ENCODE measurements at places on chromosomes 1 and 21. TPM values are rescaled to one million over a fixed set of nuclear protein-coding genes. Genes with fewer than 3 reads are reported as not detected.

The CITED4 gene
- 3.2 TPM for total RNA-seq

The TSACC gene
- 0.44 TPM for total RNA-seq

The DISC1 gene
- total RNA-seq = 2.1 TPM

The CFHR3 gene
- not detected for total RNA-seq

The LDLRAP1 gene
- total RNA-seq = 12.7 TPM

The FBXO2 gene
- total RNA-seq = 0.66 TPM

The LRRC38 gene
- not detected for total RNA-seq

The KIAA0040 gene
- total RNA-seq = not detected

The TAS1R1 gene
- not detected for total RNA-seq

The CFHR4 gene
- not detected for total RNA-seq

The IQCC gene
- 1.9 TPM for total RNA-seq

The AMY1A gene
- total RNA-seq = not detected

The AMY1C gene
- not detected for total RNA-seq

The A3GALT2 gene
- total RNA-seq = not detected

The C1orf185 gene
- not detected for total RNA-seq

The PLPP3 gene
- total RNA-seq = 13.6 TPM

The DCDC2B gene
- not detected for total RNA-seq

The KRTAP7-1 gene
- not detected for total RNA-seq

The SIKE1 gene
- 43.4 TPM for total RNA-seq

The AP4B1 gene
- total RNA-seq = 13.9 TPM

The BCAS2 gene
- 46.8 TPM for total RNA-seq
